ENCODE measurements at places on chromosomes 2 and 18. TPM values are rescaled to one million over a fixed set of nuclear protein-coding genes. Genes with fewer than 3 reads are reported as not detected.
A peak's percentile ranks its signal among the peaks of the same experiment; 100 is the strongest.

- H3K36me3 ChIP-seq = no peaks in the 10 kb centered on the region
- no peaks in the 10 kb centered on the region for H3K27me3 ChIP-seq
- H3K4me1 ChIP-seq = no peaks in the 10 kb centered on the region
- H3K4me3 ChIP-seq = peak overlapping the region; percentile 70
Measured at GRCh38 chr2:38528008-38528442, 74.7 kb downstream of the HNRNPLL start.

Gene GRP
- total RNA-seq = not detected

Gene B4GALT6
- total RNA-seq = 0.32 TPM

GRCh38 chr2:36554531-36554930 is 43.4 kb downstream of the FEZ2 start:
- H3K4me3 ChIP-seq = no peak overlapping the region
- peak overlapping the region; percentile 49 for H3K27ac ChIP-seq
- no peaks in the 10 kb centered on the region for H3K27me3 ChIP-seq
- no peak for DNase-seq
- peaks cover 10% of the 10 kb centered on the region for H3K36me3 ChIP-seq

GRCh38 chr2:65256054-65256453 is 28.4 kb downstream of the ACTR2 start:
- H3K27ac ChIP-seq = no peak overlapping the region
- no peaks in the 10 kb centered on the region for H3K27me3 ChIP-seq
- no peaks in the 10 kb centered on the region for H3K4me1 ChIP-seq
- no peak overlapping the region for H3K4me3 ChIP-seq
- H3K36me3 ChIP-seq = peaks cover 63% of the 10 kb centered on the region

GRCh38 chr2:26892922-26893524 is 45.1 kb downstream of the DPYSL5 start:
- H3K4me1 ChIP-seq = no peaks in the 10 kb centered on the region
- H3K27me3 ChIP-seq = no peaks in the 10 kb centered on the region
- H3K36me3 ChIP-seq = no peaks in the 10 kb centered on the region
- DNase-seq = no peak

Gene VAPA
- total RNA-seq = 109 TPM

Gene LAMA1
- total RNA-seq = not detected

Gene PDIA6
- 56.4 TPM for total RNA-seq

GRCh38 chr2:172842511-172843265 is 107.0 kb downstream of the RAPGEF4 start:
- H3K27ac ChIP-seq = no peak overlapping the region
- H3K4me1 ChIP-seq = no peaks in the 10 kb centered on the region
- H3K4me3 ChIP-seq = no peak overlapping the region
- H3K36me3 ChIP-seq = no peaks in the 10 kb centered on the region
- DNase-seq = no peak

DNA sequence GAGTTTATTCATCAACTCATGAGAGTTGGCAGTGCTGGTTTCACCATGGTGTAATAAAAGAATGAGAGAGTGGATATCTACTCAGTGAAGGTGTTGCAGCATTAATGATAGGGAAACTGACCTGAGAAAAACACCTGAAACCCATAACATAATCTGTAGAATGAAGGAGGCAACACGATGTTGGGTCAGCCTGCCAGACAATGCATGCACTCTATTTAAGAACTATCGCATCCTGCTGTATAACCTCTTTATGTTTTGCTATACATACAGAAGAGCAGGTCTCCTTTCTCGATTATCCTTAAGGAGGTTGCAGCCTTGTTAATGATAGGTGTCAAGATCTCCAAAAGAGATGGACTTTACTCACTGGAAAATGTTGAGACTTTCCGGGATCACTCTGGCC is 65.9 kb downstream of the IKZF2 start:
- no peak for DNase-seq
- no peak overlapping the region for H3K27ac ChIP-seq
- H3K36me3 ChIP-seq = no peaks in the 10 kb centered on the region
- H3K4me1 ChIP-seq = peaks cover 22% of the 10 kb centered on the region
- H3K27me3 ChIP-seq = no peaks in the 10 kb centered on the region

- H3K4me1 ChIP-seq = no peaks in the 10 kb centered on the region
- H3K4me3 ChIP-seq = no peak overlapping the region
- H3K27me3 ChIP-seq = no peaks in the 10 kb centered on the region
- H3K36me3 ChIP-seq = no peaks in the 10 kb centered on the region
- no peak overlapping the region for H3K27ac ChIP-seq
Measured at GRCh38 chr2:16640001-16640700, 25.5 kb downstream of the CYRIA start.

Gene ANKRD39
- total RNA-seq = 2.3 TPM

Gene TLX2
- not detected for total RNA-seq

Gene GBX2
- not detected for total RNA-seq
